ENCODE measurements at places on chromosomes 6 and 20.

GRCh38 chr6:161444464-161444863 is 170.6 kb upstream of the AGPAT4 start:
- peak; percentile 84 for DNase-seq

GRCh38 chr20:8722277-8722928 is 346.5 kb upstream of the PLCB4 start:
- DNase-seq = peak; percentile 48

GRCh38 chr6:15299430-15300131 is 53.7 kb downstream of the JARID2 start:
- peak; percentile 38 for DNase-seq

GRCh38 chr6:22754061-22754460 is 184.7 kb downstream of the HDGFL1 start:
- peak; percentile 39 for DNase-seq

DNA sequence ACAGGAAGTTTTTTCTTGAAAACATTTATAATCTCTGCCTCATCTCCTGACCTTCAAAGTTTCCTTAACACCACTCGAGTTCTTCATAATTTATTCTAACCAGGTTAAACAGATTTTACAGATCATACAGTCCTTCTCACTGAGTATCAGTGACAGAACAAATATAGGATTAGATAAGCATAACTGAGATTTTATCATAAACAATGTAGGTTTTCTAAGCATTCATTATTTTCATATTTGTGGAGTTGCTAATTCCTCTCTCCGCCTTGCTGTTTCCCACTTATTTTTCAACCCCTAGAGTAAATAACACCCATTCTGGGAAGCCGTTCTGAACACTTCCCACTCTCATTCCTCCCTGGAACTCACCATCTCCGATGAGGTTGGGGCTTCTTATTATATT is 229.9 kb downstream of the HACE1 start:
- no peak for DNase-seq

GRCh38 chr6:31689249-31690110 is 8.6 kb upstream of the LY6G5C start:
- no peak for DNase-seq

- DNase-seq = no peak
Measured at GRCh38 chr20:46013829-46014516, 5.3 kb downstream of the MMP9 start.

DNA sequence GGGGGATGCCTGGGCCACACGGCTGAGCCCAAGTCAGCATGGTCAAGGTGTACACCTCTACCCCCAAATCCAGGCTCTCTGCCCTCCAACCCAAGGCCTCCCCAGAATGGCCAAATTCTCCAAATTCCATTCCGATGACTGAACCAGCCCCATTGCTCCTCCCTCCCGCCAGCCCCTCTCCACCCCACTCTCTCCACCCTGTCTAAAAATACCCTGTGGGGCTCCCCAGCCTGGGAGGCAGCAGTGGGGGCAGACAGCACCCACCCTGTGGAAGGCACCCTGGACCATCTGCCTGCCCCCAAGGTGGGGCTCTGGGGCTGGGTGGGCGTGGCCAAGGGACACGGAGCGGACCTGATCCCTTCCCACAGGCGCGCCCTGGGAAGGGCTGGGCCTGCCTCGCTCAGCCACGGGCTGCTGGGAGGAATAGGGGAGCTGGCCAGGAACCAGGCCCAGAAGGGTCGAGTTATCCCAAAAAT is 11.4 kb downstream of the TEAD3 start:
- DNase-seq = peak; percentile 47

DNA sequence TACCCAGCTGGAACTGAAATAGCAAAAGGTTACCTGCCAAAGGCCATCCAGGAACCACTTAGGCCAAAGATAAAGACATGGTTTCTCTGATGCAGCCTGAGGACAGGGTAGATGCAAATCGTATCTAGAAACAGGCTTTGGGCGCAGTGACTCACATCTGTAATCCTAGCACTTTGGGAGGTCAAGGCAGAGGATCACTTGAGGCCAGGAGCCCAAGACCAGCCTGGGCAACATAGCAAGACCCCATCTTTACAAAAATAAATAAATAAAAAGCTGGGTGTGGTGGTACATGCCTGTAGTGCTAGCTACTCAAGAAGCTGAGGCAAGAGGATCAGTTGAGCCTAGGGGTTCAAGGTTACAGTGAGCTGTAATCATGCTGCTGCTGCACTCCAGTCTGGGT is 52.9 kb upstream of the RNF144B start:
- no peak for DNase-seq

GRCh38 chr20:36130390-36130789 is 24.1 kb upstream of the EPB41L1 start:
- DNase-seq = no peak

DNA sequence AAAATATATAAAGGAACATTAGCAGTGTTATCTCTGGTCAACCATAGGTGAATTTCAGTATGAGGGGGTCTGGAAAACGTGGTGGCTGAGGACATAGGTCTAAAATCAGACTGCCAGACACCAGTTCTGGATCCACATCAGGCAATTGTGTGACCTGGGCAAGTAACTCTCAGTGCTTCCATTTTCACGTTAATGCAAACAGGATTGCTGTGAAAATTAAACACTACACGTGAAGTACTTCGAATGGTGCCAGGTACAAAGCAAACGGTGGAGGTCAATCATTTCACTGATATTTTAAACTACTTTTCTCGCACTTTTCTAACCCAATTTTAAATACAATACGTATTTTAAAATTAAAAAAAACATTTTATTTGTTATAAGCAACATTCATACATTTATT is 315.7 kb downstream of the TRDN start:
- DNase-seq = no peak

DNA sequence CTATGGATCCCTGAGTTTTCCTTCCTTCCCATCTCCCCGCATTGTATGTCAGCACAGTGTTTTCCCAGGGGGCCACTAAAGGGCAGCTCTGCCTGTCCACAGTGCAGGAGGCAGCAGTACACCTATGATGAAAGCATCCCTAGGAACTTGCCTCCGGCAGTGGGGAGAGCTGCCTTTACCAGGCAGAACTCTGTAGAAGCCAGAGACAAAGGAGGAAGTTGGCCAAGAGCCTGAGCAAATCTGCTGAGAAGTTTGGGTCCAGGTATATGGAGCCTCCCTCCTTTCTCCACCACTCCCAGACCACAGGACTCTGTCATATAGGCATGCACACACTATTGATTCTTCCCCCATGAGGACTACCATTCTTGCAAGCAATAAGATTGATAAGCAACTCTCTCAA is 282.7 kb downstream of the TBC1D7 start:
- DNase-seq = no peak
